ENCODE measurements at places on chromosomes 12 and 14. TPM values are rescaled to one million over a fixed set of nuclear protein-coding genes. Genes with fewer than 3 reads are reported as not detected.

DNA sequence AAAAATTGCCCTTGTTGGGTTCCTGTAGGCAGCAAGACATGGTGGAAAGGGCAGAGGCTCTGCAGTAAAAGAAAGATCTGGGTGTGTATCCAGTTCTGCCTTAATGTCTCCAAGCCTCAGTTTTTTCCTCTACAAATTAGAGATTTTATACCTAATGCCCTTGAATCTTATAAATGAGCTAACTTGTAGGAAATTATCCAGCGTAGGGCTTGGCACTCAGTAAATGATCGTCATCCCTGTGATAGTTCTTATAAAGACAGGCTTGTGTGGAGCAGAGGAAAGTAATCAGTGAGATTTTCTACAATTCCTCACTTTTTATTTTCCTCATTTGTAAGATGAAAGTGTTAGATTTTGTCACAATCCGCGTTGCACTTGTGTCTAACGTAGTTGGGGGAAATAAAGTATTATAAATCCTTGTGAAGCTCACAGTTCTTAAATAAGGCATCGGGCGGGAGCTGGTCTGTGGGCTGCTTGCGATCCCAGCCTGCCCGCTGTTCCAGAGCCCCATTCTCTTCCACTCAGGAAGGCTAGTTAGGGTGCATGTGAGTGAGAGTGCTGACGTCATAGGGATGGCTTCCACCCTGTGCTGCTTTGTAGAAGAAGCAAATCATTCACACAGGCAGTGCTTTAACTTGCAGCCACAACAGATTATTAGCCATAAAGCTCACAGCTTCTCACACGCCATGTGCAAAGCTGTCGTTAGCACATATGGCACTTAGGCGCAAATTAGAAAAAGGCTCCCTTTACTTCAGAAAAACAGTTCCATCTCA lies 87.6 kb downstream of the EML1 start:
- no peak for DNase-seq

GRCh38 chr12:39402922-39403321 lies 40.0 kb downstream of the KIF21A start:
- no peak for DNase-seq

Gene CD163
- not detected for total RNA-seq

GRCh38 chr12:13433768-13434167 lies 237.2 kb downstream of the EMP1 start:
- no peak for DNase-seq

Data from endothelial cell of umbilical vein (primary cell).